ENCODE measurements at places on chromosomes 16 and 17. TPM values are rescaled to one million over a fixed set of nuclear protein-coding genes. Genes with fewer than 3 reads are reported as not detected.
A peak's percentile ranks its signal among the peaks of the same experiment; 100 is the strongest.

CSH2 gene
- not detected for total RNA-seq

RAI1 gene
- 9.4 TPM for total RNA-seq

OR4D2 gene
- total RNA-seq, result not detected

GH2 gene
- not detected for total RNA-seq

- DNase-seq, result no peak
These were observed 7.5 kb downstream of the MARCHF10 start for GRCh38 chr17:62800585-62800984.

DNA sequence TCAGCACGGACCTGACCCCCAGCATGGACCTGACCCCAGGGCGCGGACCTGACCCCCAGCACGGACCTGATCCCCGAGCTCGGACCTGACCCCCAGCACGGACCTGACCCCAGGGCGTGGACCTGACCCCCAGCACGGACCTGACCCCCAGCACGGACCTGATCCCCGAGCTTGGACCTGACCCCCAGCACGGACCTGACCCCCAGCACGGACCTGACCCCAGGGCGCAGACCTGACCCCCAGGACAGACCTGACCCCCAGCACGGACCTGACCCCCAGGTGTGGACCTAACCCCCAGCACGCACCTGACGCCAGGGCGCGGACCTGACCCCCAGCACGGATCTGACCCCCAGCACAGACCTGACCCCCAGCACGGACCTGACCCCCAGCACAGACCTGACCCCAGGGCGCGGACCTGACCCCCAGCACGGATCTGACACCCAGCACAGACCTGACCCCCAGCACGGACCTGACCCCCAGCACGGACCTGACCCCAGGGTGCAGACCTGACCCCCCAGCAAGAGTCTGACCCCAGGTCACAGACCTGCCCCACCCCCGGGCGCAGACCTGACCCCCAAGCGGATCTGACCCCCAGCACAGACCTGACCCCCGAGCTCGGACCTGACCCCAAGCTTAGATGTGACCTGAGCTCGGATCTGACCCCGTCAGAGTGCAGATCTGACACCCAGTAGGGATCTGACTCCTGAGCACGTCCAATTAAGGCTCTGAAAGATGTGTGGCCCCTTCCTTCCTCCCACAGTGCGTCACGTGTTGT is 98.7 kb downstream of the C16orf95 start:
- DNase-seq, result no peak

DNA sequence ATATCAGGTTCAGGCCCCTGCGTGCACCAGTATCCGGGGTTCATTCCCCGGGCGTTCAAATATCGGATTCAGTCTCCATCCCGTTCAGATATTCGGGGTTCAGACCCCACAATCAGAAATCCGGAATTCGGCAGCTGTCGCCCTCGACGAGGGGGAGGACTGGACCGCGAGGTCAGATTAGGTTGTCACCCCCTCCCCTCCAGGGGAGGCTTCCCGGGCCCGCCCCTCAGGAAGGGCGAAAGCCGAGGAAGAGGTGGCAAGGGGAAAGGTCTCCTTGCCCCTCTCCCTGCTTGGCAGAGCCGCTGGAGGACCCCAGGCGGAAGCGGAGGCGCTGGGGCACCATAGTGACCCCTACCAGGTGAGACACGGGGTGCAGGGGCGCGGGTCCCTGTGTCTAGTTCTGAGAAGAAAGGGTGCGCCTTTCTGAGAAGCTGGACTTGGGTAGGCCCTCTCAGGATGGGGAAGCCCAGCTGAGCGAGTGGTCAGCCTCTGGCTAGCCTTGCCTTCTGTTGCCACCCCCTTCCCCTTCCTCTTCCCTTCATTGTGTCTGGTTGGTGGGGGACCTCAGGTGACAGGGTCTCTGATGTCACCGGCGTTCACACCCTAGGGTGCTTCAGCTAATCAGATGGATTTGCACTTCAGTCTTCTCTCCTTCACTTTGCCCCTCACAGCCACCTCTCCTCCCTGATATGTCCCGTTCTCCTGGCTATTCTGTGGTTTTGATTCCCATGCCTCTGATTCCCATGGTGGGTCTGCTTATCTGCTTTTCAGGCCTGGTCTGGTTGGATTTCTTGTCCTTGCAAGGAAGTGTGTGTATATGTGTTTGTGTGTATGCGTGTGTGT is 844 bp downstream of the TAOK2 start:
- DNase-seq, result peak; percentile 2

DNA sequence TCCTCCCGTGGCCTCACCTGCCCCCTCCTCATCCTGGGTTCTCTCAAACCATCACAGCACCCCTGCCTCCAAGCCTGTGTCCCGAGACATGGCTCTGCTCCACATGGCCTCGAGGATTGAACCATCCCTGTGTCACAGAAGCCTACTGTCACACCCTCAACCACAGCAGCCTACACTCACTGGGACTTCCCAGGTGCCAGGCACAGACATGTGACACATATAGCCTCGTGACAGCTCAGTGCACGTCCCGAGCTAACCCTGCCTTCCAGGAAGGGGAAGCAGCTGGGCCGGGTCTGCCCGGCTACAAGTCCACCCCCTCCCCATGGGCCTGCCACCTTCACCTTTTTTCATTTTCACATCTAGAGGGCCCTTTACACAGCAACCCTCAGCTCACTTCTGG is 238.3 kb downstream of the CPPED1 start:
- no peak for DNase-seq

DNA sequence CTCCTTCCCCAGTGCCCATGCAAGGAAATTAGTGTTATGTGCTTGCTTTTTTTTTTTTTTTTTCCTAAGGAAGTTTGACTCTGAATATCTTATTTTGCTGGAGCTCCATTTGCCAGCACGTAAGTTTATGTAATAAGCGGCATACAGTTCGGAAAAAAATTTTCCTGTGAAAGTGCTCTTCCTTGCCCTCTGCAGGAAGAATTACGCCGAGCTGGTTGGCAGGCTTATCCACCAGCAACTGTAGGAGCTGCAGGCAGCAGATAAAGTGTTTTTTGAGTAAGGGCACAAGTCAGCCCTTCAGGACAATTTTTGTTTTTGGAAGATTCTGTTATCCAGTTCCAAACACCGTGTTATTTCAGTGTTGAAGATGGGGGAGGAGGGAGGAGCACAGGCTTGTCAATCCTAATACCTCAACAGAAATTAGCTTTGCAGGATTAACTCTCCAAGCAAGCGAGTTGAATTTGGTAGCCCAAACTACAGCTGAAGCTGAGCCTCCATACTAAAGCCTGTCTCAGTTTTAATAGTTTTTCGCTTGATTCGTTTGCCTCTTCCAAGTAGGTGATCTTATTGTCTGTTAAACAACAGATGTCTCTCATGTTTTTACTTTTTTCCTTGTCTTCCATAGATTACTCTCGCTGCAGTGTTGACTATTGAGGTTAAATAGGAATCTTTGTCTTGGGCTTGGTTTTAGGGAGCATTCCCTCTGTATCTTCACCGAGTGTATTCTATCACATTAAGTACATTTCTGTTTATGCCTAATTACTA is 1.1 kb downstream of the SPECC1 start:
- peak; percentile 71 for DNase-seq

- no peak for DNase-seq
These were observed 54.5 kb downstream of the NKD1 start for GRCh38 chr16:50602531-50603205.

Measured in SK-MEL-5 (cell line).